ENCODE measurements at places on chromosomes 12 and 14.
A peak's percentile ranks its signal among the peaks of the same experiment; 100 is the strongest.

GRCh38 chr12:50240096-50240791 lies 43.1 kb downstream of the LIMA1 start:
- DNase-seq: no peak

- DNase-seq: no peak
Observed at GRCh38 chr12:89179245-89179644, 173.1 kb downstream of the DUSP6 start.

GRCh38 chr12:29510591-29511185 lies 13.2 kb upstream of the OVCH1 start:
- no peak for DNase-seq

DNA sequence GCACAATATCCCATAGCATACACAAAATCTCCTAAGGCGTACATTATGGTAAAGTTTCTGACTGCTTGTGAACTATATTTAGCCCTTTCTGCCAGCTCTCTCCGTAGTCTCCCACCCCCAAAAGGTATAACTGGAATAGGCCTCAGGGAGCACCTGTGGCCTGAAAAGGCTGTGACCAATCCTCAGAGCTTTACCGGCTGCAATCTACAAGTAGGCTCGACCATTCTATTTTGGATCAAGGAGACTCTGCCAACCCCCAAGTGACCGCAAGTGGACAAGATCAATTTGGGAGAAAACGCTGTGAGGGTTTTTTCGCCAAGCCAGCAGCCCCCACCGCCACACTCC lies 1.2 kb downstream of the PPTC7 start:
- no peak for DNase-seq

GRCh38 chr12:24894879-24895278 lies 54.0 kb downstream of the BCAT1 start:
- DNase-seq: no peak

DNA sequence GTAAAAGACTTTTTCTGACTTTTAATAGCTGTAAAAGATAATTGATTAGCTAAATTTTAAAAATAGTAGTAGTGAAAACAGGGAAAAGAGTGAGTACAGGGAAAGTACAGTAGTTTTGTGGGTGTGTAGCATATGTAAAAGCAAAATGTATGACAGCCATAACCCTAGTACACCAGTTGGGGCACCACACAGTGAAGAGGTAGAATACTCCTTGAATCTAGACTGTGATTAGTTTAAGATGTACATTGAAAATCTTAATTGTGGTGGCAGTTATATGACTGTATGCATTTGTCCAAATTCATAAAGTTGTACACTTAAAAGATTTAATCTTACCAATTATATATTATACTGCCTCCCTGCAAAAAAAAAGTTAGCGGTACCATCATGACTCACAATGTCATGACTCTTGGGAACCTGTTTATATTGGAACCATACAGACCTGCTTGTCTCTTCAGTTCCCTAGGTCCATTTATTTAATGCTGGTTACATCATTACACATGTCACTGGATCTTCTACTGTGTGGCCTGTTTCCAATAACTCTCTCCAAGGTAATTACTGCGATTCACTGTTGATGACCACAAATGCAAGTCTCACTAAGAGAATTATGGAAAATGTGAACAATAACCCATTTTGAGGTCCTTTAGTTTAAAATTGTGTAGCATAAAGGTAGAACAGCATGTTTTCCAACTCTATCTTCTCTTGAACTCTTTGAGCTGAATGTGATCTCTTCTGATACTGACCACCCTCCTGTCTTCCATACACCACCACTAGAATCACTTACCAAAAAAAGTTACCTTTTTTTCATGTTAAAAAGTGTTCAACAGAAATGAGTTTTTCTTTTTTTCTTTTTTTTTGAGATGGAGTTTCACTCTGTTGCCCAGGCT lies 264.2 kb upstream of the AMIGO2 start:
- DNase-seq: no peak

- no peak for DNase-seq
Observed at GRCh38 chr14:99691111-99691885, 7.2 kb downstream of the CYP46A1 start.

GRCh38 chr12:18755341-18755740 lies 17.4 kb downstream of the CAPZA3 start:
- DNase-seq: no peak

DNA sequence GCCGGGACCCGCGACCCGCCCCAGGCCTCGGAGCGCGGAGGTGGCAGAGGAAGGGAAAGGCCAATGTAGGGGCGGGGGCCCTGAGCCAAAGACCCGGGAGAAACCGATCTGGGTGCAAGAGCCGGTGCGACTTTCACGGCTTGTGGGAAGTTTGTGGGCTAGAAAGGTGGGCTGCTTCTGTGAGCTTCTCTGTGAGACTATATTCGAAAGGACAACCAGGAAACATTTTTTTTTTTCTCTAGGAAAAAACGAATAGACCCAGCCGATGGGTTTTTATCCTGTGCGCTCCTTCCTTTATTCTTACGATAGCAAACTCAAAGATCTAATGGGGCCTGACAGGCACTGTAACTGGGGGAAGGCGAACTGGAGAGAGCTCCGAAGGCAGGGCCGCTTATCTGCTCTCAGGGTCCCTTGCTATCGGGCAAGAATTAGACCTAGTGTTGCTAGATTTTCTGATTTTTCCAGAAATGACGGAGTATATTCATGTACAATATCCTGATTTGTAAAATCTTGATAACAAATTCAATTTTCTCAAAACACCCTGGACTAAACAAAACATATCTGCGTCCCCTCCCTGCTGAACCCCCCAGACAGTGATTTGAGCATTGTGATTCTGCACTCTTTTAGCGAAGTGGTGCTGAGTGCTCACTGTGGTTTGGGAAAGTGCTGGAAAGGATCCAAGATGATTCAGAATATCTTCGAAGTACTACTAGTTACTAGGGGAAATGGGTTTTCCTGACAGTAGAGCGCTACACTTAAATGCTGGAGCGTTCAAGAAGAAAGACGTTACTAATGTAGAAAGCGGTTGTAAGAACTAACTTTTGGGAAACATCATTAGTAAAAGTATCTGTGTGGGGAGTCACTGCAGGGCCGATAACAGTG lies 563 bp upstream of the STXBP6 start:
- peak; percentile 51 for DNase-seq

- DNase-seq: no peak
Observed at GRCh38 chr12:93089805-93090569, 160.9 kb upstream of the EEA1 start.

DNA sequence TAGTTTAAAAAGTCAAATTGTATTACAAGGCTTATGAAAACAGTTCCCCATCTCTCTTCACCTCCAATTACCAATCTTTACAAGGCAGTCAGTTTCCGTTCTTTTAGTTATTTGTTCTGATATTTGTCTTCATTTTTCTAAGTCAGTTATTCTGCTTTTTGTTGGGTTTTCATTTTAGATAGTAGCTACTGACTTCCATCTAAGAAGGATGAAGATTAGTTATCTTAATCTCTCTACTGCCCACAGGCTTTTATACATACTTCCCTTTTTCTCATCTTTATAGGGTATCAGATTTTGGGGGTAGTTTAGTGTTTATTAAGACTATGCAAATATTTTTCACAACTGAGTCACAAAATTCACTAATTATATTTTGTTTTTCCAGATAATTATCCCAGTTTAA lies 38.4 kb downstream of the FRS2 start:
- DNase-seq: no peak

GRCh38 chr12:26721800-26722199 lies 111.2 kb downstream of the ITPR2 start:
- no peak for DNase-seq

DNA sequence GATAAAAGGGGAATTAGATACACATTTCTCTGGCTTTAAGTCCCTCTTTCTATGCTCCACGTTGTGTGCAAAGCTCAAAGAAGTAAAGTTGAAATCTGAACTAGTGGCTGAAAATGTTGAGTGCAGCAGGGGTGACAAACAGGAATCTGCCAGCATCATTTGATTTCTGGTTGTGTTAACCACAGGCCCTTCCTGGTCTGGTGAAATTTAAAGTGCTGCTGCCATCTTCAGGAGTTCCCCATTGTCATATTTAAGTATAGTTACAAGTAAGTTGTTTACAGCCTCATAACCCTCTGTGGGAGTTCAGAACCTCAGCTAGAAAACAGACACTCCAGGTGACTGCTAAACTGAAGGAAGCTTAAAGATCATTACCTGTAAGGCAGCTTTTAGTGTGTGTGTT lies 90.9 kb upstream of the CCDC196 start:
- DNase-seq: no peak

- no peak for DNase-seq
Observed at GRCh38 chr12:56916996-56917333, 17.2 kb downstream of the SDR9C7 start.

DNA sequence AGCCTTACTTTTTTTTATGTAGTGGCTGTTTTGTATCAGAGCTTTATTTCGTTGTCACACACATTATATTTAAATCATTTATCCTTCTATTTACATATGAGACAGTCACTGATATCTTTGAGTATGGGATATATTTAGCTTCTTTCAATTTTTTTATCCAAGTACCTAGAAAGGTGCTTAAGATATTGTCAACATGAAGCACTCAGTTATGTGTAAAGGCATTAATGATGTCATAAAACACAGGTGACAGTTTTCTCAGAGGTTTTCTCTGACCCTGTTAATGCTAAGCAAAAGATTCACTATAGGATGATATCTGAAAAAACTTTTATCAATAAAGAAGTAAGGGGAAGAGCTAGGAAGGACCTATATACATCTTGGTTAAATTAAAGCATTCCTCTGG lies 23.2 kb downstream of the LRFN5 start:
- no peak for DNase-seq

DNA sequence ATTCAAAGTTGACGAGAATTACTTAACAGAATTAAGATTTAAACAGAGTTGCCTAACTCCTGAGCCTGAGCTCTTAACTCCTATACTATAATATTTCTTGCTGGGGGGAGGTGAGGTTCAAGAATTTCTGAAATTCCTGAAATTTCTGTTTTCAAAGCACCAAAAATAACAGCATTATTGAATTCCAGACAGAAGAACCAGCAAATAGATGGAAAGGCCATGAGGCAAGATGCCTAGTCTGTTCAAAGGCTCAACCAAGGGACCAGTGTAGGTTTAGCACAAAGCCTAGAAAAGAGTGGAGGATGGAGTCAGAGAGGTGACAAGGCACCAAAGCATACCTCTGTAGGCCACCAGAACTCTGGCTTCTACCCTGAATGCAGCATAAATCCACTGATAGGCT lies 76.4 kb downstream of the PPP1R12A start:
- no peak for DNase-seq

- no peak for DNase-seq
Observed at GRCh38 chr14:77964586-77964985, 164.7 kb downstream of the ADCK1 start.

DNA sequence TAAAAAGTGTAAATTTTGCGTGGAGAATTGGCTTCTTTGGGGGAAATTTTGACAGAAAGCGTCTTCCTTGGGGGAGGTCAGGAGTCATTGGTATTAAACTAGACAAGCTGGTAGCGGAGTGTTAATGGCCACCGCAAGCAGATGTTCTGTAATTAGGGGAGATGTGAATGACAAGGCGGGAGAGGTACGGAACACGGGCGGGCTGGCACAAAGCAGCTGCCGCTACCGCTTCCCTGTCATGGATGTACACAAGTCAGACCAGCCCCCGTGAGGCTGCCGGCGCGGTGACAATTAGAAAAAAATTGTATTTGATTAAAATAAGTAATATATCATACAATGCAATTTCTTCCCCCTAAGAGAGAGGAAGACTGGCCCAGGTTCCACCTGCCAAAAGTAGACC lies 501.6 kb downstream of the VRK1 start:
- no peak for DNase-seq

GRCh38 chr14:95701846-95702221 lies 12.1 kb downstream of the TCL1A start:
- DNase-seq: no peak

- DNase-seq: no peak
Observed at GRCh38 chr12:56122637-56123036, 4.6 kb downstream of the ZC3H10 start.

DNA sequence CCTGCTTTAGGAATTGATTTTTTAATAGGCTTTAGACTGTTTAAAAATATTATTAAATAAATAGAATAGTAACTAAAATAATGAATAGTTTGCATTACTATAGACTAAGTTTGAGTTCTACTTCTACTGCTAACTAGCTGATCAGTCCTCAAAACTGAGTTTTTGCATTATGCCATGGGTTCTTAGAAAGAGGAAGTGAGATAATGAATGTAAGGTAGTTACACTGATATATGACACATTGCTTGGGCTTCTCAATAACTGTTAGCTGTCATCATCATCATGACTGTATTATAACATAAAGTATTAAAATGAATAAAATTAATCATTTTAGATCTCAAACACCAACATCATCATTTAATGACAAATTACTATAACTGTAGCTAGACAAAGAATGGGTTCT lies 949.7 kb downstream of the TRHDE start:
- no peak for DNase-seq

GRCh38 chr12:34163443-34163842 lies 141.1 kb downstream of the ALG10 start:
- DNase-seq: no peak

GRCh38 chr12:132163911-132164288 lies 19.6 kb downstream of the NOC4L start:
- no peak for DNase-seq

DNA sequence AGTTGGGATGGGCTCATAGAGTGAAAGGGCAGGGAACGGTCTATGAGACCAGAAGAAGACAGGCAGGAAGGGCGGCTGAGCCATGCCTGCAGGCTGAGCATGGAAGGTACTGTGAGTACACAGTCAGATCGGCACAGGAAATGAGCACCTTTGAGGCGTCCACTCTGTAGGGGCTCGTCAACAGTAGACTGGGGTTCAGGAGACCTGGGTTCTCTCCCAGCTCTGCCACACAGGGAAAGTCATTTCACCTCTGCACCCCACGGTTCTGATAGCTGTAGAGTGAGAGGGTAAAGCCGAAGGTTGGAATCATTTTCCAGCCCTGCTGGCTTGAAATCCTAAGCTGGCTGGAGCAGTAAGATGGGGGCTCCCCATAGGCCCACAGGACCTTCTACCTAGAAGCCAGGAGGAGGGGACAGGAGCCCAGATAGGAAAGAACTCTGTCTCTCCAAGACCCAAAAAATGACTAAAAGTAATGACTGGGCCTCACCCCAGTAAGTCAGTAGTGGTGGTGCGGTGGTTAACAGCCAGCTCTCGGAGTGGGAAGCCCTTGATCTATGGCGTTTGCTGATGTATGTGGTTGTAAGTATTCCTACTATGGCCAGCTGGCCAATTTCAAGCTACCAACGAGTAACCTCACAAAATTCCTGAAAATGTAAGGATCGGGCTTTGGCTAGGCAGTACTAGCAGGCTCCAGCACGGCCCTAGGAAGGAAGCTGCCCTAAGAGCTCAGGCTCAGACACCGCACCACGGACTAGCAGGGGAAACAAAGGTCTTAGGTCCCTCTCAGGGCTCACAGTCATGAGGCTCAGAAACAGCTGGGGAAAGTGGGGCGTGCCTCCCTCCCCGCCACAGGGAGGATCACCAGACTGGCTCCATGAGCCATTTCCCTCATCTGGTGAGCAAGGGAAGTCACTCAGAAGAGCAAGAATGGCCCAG lies 10.3 kb upstream of the CD27 start:
- DNase-seq: no peak

All from putamen (tissue), 1 donor.